ENCODE measurements at places on chromosomes 13 and 19. TPM values are rescaled to one million over a fixed set of nuclear protein-coding genes. Genes with fewer than 3 reads are reported as not detected.

- DNase-seq: no peak
Observed at GRCh38 chr13:93290503-93290902, 63.9 kb downstream of the GPC6 start.

GRCh38 chr19:50480281-50481111 is 3.8 kb upstream of the GARIN5A start:
- no peak for DNase-seq

DNA sequence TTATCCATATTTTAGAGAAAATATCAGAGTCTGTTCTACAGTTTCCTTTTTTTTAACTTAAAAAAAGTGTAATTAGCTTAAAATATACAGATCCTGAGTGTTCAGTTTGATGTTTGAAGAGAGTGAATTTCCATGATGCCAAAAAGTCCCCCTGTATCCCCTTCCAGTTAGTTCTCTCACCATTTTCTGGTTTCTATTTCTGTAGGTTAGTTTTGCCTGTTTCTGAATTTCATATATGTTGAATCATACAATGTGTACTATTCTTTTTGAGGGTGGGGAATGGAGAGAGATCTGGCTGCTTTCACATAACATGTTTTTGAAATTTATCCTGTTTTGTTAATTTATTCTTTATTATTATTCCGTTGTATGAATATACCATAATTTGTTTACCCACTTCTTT is 95.9 kb downstream of the PDS5B start:
- no peak for DNase-seq

Gene FXYD1
- 1.9 TPM for total RNA-seq

Gene ADAMTSL5
- 3.8 TPM for total RNA-seq

Gene ADAMTS10
- 4.5 TPM for total RNA-seq

Measured in activated CD4-positive, alpha-beta T cell treated with anti-CD3 and anti-CD28 coated beads for 36 hours (primary cell).